Cardiac fibroblast (primary cell): ENCODE measurements at places on chromosomes 12 and 14.

- no peak for DNase-seq
Measured at GRCh38 chr12:112848972-112849371, 57.4 kb downstream of the RPH3A start.

- DNase-seq = peak; percentile 92
Measured at GRCh38 chr14:68786491-68787091, 6.3 kb downstream of the ZFP36L1 start.

- DNase-seq = no peak
Measured at GRCh38 chr12:91256411-91256810, 73.8 kb upstream of the DCN start.

DNA sequence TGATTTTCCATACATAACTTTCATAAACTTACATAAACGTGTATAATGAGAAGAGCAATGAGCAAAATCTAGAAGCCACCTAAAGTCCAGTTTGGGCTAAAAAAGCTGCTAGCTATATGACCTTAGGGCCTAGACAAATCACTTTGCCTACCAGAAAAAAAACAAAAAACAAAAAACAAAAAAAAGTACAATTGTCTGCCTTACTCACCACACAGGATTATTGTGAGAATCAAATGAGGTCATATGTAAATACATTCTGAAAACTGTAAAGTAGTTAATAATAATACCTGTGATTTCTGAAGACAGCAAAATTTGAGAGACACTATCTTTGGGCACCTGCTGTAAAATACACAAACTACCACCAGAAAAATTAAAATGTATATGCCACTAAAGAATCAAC lies 4.2 kb downstream of the ATP2B1 start:
- no peak for DNase-seq

GRCh38 chr14:55274146-55274545 lies 2.9 kb downstream of the FBXO34 start:
- no peak for DNase-seq

DNA sequence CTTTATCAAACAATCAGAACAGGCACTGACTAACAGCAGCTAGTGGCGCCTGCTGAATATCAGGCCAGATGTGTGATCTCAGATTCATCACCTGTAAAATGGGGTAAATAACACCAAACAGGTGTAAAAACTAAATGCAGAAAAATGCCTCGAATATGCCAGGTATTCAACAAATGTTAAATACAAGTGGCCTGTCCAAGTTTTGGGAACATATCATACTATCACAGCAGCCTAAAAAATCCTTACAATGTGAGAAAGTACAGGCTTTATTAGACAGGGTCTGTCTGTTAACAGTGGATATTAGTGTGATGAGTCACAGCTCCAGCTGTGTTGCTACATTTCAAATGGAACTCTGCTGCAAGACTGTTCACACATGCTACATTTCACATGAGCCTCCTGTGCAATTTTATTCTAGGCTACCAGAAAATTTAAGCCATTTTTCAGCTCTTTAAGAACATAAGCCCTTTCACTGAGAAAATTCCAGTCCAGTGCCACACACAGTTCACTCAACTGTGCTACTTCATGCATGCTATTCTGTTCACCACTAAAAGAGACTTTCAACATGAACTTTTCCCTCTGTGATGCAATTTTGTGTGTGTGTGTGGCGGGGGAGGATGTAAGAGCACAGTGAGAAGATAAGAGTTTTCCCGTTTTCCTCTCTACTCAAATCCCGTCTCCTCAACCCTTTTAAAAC lies 56.7 kb downstream of the MSRB3 start:
- peak; percentile 94 for DNase-seq
